ENCODE measurements at places on chromosomes 12 and 14.
A peak's percentile ranks its signal among the peaks of the same experiment; 100 is the strongest.

- DNase-seq, result no peak
Measured at GRCh38 chr12:112645586-112645985, 146.0 kb upstream of the RPH3A start.

- DNase-seq, result no peak
Measured at GRCh38 chr12:93667672-93668071, 9.5 kb upstream of the CRADD start.

DNA sequence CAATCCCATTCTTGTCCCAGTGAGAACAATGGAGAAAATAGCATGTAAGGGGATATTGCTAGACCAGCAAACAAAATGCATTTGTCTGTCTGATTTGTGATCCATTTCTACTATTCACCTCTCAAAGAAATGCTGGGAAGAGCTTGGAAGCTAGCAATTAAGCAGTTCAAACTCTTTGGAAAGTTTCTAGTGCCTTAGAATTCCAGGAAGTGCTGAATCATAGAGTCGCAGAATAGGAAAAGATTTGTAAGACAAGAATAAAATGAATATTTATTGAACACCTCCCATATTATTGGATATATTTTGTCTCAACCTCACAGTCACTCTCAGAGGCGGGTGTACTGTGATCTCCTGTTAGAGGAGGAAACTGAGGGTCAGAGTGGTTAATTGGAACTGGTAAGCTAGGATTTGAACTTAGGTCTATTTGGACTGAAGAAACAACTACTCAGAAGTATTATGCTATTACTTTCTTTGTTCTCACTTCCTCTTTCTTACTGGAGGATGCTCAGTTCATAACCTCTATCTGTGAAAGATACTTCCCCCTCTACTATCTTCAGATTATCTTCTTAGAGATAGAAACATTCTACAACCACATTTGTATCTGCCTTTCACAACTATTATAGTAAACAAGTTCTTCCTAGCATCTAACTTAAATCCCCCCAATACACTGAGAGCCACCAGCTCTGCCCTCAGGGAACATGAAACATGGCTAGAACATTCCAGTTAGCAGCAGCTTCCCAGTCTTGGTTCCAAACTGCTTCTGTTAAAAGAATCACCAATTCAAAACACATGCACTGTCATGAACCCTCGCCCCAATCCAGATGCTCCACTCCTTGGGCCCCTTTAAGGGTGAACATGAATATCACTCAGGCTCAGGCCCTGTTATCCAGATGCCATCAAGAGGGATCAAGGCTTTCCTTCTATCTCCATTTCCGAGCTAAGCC, 64.2 kb downstream of the DRAM1 start:
- no peak for DNase-seq

- DNase-seq, result no peak
Measured at GRCh38 chr14:72657214-72657921, 236.5 kb downstream of the DPF3 start.

DNA sequence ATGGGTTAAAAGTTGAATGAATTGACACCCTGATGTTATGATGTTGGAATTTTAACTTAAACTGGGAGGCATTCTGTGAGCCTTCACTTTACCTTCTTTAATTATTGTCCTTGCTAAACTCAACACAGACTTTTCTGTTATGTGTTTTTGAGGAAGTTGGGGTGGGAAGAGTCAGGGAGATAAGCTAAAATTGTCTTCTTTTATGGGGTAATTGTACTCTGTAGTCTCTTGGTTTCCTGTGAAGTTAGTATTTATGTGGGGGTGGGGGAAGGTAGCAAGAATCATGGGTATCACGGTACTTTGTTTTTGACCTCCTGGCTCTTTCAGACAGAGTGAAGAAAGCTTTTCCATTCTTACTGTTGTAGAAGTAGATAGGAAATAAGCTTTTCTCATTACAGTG, 32.9 kb downstream of the RAB21 start:
- DNase-seq, result no peak

DNA sequence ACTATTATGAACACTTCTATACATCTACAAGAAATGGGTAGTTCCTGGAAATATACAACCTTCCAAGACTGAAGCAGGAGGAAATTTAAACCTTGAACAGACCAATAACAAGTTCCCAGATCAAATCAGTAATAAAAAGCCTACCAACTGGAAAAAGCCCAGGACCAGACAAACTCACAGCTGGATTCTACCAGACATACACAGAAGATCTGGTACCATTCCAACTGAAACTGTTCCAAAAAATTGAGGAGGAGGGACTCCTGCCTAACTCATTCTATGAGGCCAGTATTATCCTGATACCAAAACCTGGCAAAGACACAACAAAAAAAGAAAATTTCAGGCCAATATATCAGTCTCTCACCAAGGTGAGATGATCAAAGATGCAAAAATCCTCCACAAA, 189.4 kb downstream of the RPS29 start:
- DNase-seq, result no peak

GRCh38 chr14:97806891-97807290, 1009.7 kb downstream of the VRK1 start:
- DNase-seq, result no peak

- no peak for DNase-seq
Measured at GRCh38 chr14:64891839-64892375, 12.2 kb upstream of the SPTB start.

DNA sequence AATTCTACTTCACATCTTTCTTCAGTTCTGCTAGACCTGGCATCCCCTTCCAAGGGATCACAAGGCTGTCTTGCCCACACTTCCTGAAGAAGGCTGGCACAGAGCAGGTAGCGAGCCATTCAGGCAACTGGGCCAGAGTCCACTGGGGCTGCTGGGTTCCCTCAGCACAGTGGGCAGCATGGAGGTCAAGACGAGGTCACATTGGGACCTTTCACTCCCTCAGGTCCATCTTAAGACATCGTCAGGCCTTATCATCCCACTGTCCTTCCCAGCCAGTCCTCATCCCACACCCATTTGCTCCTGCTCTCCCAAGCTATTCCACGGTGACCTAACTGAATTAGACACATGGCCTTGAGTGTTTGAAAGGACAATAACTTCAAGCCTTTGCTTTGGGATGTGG, 143.1 kb upstream of the HIF1A start:
- DNase-seq, result no peak

GRCh38 chr12:49696723-49697122, 10.5 kb downstream of the FMNL3 start:
- DNase-seq, result no peak

DNA sequence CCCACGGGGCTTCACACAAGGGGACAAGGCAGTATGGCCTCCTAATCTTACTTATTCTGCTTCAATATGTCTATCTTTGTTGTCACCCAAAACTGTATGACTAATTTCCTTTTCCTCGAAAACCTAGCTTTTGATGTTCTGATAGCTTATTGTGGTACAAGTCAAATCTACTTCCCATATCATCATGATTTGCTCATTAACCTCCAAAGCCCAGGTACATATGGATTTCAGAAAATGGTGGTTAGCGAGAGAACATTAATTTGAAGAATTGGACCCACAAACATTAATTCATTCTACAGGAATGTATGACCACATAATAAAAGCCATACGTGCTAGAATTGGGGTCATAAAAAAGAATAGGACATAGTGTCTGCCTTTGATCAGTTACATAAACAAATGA, 412.5 kb downstream of the CCDC91 start:
- DNase-seq, result no peak

- no peak for DNase-seq
Measured at GRCh38 chr14:99065551-99065950, 206.4 kb downstream of the BCL11B start.

DNA sequence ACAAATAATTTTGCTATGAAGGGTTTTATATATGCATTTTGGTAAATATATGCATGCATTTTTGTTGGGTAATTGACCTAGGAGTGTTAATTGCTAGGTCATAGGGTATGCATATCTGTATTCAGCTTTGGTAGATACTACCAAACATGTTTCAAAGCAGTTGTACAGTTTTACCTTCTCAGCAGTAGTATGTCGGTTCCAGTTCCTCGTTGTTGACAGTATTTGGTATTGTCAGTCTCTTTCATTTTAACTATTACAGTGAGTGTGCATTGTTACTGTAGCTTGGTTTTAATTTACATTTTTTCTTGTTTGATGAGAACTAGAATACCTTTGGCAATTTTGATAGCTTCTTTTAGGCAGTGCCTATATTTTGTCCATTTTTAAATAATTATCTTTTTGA, 98.9 kb downstream of the ARID2 start:
- DNase-seq, result no peak

- no peak for DNase-seq
Measured at GRCh38 chr14:95495538-95496025, 20.9 kb downstream of the SYNE3 start.

- DNase-seq, result no peak
Measured at GRCh38 chr14:91484186-91484585, 25.9 kb downstream of the PPP4R3A start.

DNA sequence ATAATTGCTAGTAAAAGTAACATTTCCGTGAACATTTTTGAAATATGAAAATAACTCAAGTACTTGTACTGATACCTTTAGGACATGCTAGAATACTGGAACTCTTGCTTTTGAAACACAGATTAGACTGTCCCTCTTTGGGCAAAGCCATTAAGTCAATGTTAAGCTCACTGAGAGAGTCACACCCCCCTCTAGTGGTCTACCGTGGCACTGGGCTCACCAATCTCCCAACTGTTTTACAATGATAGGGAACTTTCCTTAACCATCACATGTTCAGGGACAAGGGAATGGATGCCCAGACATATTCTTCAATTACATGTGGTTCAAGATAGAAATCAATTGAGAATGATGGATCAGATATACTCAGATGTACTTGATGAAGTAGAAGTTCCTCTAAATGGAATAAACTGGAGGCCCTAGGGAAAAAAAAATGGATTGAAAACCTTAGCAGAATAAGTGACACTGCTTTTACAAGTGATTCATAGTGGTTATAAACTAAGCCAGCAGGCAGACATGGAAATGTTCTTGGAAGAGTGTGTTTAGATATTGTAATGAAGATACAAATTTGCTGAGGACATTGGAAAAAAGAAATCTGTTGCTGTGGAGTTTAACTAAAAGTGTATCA, 17.8 kb downstream of the NANOG start:
- peak; percentile 18 for DNase-seq

DNA sequence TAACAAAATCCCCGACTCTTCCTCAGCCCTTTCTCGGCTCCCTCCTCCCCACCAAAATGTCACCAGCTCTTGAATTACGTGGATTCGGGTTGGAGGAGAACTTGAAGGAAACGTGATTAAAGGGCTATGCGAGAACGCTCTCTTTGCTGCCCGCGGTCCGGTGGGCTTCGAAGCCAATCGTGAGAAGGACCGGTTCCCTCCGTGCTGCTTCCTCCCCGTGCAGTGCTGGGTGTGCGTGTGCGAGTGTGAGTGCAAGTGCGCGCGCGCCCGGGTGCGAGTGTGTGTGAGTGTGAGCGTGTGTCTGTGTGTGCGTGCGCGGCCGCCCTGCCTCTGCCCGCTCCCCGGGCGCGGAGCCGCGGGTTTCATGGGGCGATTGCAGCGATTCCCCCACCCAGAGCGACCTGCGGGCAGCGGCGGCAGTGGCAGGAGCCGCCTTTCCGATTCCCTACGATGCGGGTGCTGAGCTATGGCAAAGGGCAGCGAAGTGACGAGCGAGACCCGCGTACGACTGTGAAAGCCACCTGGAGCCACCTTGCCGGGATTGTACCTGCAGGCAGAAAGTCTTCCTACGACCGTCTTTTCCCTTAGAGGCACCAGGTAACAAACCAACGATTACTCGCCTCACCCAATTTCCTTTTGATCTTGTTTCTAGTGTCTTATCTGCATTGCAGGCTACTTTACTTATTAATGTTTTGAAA, 1.4 kb downstream of the LRFN5 start:
- DNase-seq, result no peak

DNA sequence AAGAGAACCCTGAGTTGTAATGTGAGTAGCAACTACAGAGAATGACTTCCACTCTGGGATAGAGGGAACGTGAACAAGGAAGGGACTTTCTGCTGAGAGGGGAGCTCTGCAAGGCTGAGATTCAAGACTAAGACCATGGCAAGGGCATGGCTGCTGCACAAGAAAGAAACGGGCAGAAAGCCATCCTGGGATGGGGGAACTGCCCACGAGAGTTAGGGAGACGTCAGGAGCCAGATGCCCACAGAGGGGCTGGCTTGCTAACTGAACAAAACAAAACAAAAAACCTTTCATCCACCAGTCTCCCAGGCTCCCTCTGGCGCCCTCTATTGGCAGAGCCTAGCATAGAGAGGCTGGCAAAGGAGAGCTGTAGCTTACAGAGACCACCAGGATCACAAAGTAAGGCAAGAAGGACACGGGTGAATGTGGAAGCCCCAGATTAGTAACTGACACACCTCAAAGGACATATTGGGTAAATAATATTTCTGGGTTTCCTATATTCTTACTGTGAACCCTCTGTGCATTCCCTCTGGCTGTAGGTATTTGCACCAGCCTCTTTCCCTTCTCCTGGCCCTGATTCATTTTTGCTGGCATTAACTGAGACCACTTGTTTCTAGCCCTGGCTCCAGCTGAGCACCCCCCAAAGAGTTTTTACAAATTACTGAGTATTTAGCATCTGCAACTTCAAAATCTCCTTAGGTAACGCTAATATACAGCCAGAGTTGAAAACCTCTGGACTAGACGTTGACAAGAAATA, 338.3 kb downstream of the EMP1 start:
- DNase-seq, result no peak

DNA sequence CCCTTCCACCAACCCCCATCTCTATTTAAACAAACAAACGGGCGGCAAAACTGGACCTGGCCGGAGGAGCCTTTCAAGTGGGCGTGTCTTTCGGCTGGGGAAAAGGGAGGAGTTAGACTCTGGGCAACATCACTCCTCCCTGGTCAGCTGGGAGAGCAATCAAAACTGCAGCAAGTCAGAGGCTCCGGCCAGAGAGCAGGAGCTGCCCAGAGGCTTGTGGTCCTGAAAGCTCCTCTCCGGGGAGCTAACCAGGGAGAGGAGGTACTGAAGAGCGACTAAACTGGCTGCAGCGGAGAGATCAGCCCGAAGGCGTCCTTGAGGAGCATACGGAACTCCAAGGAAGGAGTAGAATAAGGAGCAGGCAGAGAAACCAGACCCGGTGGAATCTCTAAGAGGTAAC, at the start of gene NEUROD4:
Gene NEUROD4 (plus strand): TSS at position 191 of the 400 bp plus-strand sequence. CDS start 6,466 bp downstream, outside the sequence.
- no peak for DNase-seq

- no peak for DNase-seq
Measured at GRCh38 chr12:54133772-54134375, 54.9 kb downstream of the SMUG1 start.

GRCh38 chr14:67951529-67952135, 132.1 kb downstream of the RAD51B start:
- no peak for DNase-seq

DNA sequence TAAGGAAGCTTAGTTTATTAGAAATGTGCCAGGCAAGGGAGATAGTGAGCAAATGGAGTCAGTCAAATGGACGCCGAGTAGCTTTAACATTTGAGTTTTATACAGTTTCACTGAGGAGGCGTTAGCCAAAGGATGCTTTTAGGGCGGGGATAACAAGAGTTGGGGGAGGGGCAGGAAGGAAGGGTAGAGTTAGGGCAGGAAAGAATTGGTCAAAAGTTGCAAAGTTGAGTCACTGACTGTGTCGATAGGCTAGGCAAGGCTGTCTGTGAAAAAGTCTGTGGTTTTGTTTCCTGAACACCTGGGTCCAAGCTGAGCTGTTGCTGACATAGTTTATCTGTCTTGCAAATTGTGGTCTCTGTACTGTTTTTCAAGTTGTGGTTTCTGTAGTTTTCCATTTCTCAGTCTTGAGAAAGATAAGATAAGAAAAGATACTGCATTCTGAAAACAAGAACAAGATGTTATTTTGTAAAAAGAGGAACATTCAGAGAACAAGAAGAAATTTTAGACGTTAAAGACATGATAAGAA, 62.6 kb upstream of the RESF1 start:
- DNase-seq, result peak; percentile 58

- DNase-seq, result peak; percentile 71
Measured at GRCh38 chr14:77376771-77377501, at the start of the genes SAMD15 and TMED8. Gene SAMD15 (plus strand): TSS chr14:77377379. CDS start chr14:77377419, 40 bp downstream. Gene TMED8 (minus strand): TSS chr14:77377094. CDS start chr14:77377053, 41 bp downstream.

- no peak for DNase-seq
Measured at GRCh38 chr12:6435961-6436715, 8.6 kb upstream of the CD27 start.

All from activated CD8-positive, alpha-beta memory T cell treated with anti-CD3 and anti-CD28 coated beads for 1 hour (primary cell).